ENCODE measurements at places on chromosomes 5 and 9.
A peak's percentile ranks its signal among the peaks of the same experiment; 100 is the strongest.

DNA sequence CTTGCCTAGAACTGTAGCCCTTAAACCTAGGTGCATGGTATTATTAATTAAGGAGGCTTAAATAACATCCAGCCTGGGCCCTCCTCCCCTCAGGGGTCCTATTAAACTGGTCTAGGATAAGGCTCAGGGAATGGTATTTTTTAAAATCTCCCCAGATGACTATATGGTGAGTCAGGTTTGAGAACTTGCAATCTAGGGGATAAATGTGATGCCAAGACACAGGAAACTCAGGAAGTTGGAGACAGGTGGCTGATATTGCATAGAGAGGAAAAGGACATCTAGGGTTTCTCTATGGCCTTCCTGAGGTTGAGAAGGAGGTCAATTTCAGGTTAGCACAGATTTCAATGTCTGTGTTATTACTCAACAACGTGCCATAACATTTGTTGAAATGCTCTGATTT is 581.0 kb downstream of the TLE1 start:
- DNase-seq: no peak

DNA sequence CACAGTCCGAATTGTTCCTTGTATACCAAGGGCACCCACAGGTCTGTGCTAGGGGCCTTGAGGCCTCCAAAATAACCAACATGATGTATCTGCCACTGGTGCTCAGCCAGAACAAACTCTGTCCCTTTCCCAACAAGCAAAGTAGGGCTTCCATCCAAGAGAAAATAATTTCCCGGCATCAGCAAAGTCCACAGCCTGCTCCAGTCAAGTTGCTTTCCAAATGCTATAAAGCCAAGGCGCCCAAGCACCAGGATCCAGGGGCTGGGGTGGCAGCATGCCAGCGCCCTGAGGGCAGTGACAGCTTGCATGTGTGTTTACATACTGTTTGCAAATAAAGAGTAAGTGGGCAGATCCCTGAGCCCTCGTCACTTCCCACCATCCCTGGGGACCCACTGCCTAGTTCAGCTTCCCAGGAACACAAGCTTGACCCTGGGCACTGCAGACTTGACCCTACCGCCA is 155.9 kb downstream of the ERCC6L2 start:
- DNase-seq: no peak

GRCh38 chr5:153711755-153712154 is 221.3 kb downstream of the GRIA1 start:
- DNase-seq: no peak

DNA sequence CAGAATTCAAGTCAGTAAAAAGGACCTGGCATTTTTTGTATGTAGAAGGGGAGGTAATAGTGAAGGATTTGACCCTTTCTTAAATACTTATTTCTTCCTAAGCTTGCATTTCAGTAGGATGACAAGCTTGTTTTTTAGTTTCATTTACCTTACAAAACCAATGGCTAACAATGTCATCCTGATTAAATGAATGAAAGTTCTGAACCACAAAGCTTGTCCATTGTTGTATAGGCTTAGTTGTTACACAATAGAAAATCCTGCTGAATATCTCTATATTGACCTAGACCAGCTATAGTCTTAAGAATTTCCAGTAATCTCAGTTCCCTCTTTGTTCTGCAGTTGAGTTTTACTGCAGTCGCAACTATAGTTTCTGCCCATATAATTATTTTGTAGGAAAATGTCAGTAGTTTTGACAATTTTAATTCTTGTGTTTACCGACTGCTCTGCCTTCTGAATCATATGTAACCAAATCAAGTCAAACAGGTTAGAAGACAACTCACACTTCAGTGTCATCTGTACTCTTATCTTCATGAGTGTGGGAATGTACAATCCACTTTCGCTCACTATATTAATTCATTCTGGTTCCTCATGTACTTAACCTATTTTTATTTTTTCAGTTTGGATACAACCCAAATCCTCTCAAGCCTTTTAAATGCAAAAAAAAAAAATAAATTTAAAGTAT is 195.7 kb downstream of the CD180 start:
- no peak for DNase-seq

DNA sequence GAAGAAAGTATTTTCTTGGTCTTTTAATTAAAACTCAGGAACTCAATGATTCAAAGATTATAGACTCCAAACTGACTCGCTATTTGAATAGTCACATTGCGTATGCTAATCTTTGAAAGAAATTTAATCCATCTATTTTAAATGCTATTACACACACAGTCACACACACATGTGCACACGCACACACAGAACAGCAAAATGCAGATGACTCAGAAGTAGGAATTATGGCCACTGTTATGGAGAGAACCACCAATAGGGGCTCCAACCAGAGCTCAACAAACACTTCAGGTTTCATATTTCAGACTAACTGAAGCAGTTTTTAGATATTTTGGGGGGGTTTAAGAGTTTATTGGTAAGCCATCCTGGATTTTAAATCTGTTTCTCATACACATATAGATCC is 1917.9 kb downstream of the EFNA5 start:
- no peak for DNase-seq

GRCh38 chr5:115415143-115415491 is 118.7 kb upstream of the CCDC112 start:
- DNase-seq: no peak

DNA sequence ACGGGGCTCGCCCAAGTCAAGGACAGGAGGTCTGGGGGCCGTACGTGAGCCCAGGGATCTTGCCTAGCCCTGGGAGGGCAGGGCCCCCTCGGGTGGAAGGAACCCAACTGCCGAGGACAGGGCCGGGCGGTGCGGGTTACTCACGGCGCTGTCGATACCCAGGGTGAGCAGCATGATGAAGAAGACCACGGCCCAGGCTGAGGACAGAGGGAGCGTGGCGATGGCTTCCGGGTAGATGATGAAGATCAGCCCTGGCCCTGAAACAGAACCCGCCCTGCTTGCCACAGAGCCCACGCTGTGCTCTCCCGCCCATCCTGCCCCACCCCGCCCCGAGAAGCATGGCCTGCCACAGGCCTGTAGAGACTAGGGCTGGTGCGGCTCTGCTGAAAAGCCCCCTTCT is 34.1 kb downstream of the SLC6A3 start:
- DNase-seq: no peak

DNA sequence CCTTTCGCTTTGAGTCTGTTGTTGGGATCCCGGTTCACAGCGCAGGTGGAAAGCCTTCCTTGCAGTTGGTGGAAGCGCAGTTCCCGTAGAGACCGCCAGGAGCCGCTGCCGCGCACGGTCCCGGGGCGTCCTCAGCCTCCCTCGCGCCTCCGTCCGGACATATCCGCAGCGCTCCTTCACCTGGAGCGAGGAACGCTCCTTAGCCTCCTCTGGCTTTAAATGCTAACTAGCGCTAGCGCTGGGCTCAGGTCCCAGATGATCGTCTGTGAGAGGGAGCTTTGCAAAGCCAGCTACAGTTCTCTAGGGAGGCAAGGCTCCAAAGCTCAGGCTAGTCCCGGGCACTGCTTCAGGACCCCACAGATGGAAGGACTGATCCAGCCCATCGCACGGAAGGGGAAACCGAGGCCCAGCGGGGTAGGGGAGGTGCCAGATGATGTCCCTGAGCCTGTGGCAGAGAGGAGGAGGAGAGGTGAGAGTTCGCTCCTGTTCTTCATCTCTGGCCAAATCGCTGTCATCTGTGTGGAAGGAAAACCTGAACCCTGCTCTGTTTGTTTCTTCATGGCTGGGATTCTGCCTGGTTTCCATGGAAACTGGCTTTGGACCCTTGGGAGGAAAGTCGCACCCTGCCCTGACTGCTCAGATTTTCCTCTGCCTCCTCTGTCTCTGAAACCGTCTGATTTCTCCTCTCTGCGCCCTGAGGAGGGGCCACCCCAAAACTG is 31.4 kb downstream of the COL15A1 start:
- peak; percentile 88 for DNase-seq

GRCh38 chr5:25181249-25181648 is 536.5 kb upstream of the CDH10 start:
- DNase-seq: no peak

- no peak for DNase-seq
These were observed 31.8 kb downstream of the ZFAND5 start for GRCh38 chr9:72333197-72333596.

DNA sequence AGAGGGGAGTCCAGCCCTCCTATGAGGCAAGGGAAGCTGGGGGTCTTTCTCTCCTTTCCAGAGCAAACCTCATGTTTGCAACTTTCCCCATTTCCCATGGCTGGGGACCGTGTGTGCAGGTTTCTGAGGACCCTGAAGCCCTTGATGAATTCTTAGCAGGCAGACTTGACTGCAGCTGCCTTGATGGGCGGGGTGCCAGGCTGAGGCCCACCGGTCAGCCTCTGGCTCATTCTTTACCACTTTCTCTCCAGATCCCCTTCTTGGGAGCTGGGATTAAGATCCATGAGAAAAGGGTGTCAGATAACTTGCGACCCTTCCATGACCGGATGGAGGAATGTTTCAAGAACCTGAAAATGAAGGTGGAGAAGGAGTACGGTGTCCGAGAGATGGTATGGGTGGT is 30.0 kb upstream of the FOXI1 start:
- no peak for DNase-seq

- DNase-seq: no peak
These were observed 21.4 kb downstream of the UGCG start for GRCh38 chr9:111917980-111918379.

GRCh38 chr9:69223605-69224004 is 49.5 kb downstream of the TJP2 start:
- DNase-seq: no peak

DNA sequence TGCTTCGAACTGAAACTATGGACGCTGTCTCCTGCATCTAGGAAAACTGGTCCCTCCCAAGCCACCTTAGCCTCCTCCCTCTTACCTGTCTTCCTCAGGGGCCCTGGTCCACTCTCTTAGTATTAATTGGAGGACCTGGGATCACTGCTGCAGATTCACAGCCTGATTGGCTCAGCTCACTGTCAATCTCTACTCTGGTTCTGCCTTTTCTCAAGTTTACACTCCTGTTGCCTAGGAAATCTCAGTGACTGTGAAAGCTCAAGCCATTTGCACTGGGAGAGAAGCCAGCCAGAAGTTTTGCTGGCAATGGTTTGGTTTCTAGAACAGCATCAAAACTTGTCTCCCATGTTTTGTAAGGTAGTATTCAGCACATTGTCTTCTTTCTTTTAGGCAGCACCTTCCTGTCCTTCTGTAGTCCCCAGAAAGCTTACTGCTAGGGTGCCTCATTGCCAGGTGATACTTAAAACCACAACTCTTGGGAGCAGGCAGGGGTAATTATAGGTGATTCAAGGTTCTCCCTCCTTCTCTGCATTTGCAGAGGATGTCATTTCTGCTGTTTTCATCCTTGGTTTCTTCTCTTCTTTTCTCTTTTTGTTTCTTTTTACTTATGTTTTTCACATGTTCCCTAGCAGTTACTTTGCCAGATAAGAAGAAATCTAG is at the start of gene CAPSL:
CAPSL (minus strand) TSS at position 55 of the 660 bp plus-strand sequence. CDS start 17,502 bp downstream, outside the sequence.
- peak; percentile 86 for DNase-seq

DNA sequence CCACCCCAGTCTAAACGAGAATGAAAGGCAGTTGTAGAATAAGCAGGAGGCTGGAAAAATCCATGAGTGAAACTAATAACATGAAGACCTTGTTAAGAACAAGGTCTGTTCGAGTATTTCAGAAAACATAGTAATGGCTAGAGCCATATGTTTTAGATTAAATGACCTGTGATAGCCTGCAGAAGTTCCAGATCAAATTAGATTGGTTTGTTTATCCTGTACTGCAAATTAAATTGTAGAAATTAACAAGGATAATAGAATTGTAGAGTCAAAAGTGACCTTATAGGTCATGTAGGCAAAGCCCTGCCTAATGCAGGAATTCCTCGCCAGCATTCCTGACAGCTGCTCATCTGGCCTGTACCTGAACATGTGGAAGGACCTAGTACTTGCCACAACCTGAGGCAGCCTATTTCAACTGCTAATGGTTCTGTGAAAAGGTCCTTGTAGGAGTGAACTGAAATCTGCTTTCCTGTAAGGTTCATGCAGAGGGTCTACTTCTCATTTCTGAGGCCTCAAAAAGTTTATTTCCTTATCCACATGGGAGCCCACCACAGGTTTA is 17.2 kb downstream of the LIX1 start:
- DNase-seq: no peak

DNA sequence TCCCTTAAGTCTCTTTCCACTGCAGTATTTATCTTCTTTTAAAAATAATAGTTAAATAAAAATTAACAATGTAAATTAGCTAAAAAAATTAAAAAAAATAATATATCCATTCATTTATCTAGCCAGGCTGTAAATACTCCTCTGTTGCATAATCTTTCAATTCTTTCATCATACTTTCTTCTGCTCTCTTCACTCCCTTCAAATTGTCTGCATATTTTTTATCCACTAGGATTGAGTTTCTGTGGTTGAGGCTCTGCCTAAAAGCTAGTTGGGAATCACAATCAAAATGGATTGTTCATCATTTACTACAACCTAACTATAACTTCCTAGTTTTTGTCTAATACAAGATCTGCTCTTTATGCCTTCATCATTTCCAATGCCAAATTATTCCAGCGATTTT is 182.2 kb downstream of the PDE4D start:
- no peak for DNase-seq

DNA sequence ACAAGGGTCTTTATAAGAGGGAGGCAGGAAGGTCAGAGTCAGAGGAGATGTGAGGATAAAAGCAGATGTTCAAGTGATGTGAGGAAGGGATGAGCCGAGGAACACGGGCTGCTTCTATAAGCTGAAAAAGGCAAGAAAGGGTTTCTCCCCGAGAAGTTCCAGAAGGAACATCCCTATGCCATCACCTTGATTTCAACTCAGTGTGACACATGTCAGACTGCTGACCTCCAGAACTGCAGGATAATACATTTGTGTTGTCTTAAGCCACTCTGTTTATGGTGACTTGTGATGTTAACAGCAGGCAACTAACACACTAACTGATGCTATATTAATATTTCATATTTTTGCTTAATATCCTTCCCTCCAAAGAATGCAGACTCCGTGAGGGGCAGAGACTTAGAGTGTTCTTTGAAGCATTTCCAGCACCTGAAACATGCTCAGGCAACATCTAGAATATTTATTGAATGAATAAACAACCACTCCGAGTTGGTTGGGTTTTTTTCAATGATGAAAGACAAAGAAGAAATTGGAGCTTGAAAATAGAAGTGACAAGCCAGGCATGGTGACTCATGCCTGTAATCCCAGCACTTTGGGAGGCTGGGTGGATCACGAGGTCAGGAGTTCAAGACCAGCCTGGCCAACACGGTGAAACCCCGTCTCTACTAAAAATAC is 77.6 kb upstream of the ADRA1B start:
- DNase-seq: no peak
